CD4-positive, alpha-beta T cell treated with Interleukin-4 for 1 hour (primary cell): ENCODE measurements at places on chromosomes 5 and 9.

- DNase-seq = no peak
Measured at GRCh38 chr5:135344349-135344748, 54.7 kb downstream of the MACROH2A1 start.

DNA sequence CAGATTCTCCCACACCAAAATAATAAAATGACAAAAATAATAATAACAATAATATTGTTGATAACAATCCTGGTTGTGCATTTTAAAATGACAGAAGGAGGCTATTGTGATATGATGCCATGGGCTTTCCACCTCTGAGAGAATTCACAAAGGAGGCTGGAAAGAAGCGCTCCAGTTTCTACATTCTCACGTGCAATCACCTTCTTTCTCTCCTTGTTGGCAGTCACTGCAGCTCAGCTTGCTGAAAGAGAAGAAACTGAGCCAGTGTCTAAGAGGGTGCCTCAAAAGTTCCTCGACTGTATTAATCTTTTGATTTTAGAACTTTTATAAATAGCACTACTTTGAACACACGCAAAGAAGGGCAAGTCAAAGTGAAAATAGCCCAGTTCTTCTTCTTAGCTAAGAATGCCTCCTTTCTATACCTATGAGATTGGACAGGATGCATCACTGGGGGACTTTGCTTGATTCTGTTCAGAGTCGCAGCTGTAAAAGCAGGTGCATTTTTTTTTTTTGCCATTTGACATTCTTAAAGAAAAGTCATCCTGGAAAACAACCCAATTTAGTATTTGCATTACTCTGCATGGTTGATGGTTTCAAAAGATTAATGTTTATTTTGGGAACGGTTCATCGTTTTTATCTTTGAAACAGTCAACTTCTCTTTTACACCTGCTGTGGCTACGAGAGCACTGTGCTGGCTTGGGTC is 12.4 kb upstream of the SUB1 start:
- DNase-seq = no peak

DNA sequence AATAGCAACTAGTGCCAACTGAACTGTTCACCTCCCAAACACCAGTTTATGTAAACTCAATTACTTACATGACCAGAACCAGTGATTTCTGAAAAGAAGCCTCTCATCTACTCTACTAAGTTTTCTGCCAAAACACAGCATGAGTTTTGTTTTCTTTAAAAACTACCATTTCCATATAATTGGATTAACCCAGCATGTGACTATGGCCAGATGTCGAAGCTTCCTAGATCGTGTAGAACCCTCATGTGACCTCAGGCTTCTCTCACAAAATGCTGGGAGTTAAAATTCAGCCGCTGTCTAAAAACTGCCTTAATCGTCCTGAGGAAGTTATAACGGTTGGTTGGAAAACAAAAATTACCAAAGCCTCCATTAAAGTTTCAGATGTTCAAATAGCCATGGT is 303.5 kb downstream of the IRX1 start:
- DNase-seq = no peak

GRCh38 chr5:147857302-147858129 is 21.0 kb upstream of the SCGB3A2 start:
- peak; percentile 37 for DNase-seq

DNA sequence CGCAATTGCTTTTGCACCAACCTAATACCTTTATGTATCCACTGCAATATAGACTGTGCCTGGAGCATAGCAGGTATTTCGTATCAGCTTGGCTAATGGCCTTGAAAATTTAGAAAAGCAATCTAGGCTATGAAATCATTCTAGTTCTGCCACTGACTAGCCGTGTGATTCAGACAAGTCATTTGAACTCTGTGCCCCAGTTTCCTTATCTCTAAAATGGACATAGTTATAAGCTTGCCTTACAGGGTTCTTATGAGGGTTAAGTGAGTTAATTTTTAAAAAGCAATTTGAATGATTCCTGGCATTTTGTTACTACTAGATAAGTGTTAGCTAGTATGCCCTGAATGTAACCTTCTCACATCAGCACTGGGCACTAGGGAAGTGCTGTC is 80.5 kb upstream of the PUM3 start:
- DNase-seq = no peak

GRCh38 chr9:95513711-95514110 is 3.1 kb downstream of the PTCH1 start:
- no peak for DNase-seq

DNA sequence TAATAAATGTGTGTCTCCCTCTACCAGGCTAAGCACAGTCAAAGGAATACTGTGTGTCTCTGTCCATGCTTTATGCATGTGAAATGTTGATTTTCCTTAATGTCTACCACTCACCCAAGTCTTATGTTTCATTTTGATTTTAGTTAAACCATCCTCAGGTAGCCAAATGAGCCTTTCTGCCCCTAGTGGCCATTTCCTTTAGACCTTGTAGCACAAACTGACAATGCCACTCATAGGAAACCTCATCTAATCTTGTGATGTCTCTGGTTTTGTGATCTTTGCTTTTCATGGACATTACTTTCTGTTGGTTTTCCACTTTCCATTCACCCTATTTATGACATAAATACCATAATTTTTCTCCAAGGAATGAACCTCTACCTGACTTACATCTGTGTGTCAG is 820.8 kb downstream of the MAT2B start:
- DNase-seq = no peak

DNA sequence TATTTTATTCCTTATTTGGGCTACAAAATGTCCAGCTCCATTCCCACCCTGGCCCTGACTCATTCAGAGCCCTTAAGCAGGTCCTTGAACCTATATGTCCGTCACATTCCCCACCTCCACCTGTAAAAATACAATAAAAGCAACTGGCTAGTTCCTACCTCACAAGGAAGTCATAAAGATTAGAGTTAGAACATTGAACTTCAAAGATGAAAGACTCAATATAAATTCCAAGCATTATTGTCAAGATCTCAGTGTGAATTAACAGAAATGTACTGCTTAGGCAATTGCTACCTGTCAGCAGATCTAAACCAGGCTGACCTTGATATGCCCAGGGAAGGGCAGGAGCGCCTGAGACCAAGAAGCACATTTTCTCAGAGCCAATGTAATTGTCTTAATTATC is 221.8 kb downstream of the ENC1 start:
- DNase-seq = no peak

GRCh38 chr5:89336111-89336510 is 453.1 kb upstream of the MEF2C start:
- no peak for DNase-seq

DNA sequence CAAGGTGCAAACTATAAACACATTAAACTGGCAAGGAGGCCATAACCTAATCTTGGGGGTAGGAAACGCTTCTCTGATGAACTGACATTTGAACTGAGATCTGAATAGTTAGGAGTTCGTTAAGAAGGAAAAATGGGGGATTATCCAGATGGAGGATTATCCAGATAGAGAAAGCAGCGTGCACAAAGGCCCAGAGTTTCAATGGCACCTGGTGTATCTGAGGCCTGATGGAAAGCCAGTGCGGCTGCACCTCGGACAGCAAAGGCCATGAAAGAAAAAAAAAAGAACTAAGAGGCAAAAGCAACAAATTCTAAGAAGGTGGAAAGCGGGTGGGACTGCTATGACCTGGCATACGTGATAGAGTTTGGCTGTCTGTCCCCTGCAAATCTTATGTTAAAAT is 13.0 kb upstream of the CTNNAL1 start:
- DNase-seq = no peak

GRCh38 chr9:3177936-3178335 is 334.0 kb upstream of the PUM3 start:
- DNase-seq = no peak

DNA sequence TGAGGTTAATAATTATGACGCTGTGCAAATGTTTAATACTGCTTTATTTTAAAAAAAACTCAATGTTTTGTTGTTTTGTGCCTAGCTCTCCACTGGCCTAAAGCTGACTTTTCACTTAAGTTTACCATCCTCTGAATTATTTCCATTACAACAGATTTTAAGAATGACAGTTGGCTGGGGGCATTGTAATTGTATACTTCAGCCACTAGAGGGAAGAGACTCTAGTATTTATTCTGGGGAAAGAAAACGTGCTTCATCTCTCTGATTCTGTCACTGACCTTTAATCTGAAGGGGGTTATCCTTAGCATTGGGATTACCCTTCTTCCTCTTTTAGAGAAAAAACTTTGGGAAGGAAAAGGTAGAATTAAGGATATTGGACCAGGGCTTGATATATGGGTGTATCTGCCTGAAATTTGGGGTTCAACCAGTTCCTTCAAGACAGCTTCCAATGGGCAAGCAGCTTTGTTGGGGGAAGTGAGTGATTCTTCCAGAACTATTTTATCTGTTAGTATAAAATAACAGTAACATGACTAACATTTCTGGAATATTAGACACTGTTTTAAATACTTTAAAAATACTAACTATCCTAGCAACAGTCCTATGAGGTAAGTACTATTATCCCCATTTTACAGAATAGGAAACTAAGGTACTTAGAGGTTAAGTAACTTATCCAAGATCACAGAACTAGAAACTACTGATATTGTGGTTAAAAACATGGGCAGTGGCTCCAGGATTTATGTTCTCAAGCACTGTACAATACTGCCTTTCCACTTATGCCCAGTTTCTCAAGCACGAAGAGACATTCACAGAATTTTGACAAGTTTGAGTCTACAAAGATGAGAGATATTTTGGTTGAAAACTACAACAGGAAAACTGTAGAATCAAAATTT is 208.4 kb downstream of the CD180 start:
- DNase-seq = no peak

DNA sequence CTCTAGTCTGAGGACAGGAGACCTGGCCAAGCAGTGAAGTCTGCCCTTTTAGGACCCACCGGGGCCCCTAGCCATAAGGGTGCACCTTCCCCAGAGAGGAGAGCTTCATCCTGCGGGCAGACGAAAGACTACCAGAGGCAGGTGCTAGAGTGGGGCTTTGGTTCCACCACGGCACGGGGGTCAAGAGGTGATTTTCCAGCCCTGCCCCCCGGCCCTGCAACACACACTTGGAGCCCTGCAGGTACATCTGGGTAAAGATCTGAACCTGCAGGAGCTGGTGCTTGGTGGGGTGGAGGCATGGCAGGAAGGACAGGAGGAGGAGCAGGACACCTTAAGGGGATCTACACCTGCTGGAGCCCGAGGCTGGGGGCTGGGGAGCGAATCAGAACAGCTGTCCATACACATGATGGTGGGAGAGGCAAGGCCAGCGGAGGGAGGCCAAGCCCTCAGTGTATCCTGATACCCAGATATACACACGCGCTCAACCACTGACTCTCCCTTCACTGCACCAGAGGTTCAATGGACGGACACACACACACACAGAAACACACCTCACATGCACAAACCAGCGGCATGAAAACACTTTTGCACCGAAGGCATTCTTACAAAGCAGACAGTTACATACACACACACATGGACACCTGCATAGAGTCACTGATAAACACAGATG is 98.4 kb upstream of the MVB12B start:
- no peak for DNase-seq

DNA sequence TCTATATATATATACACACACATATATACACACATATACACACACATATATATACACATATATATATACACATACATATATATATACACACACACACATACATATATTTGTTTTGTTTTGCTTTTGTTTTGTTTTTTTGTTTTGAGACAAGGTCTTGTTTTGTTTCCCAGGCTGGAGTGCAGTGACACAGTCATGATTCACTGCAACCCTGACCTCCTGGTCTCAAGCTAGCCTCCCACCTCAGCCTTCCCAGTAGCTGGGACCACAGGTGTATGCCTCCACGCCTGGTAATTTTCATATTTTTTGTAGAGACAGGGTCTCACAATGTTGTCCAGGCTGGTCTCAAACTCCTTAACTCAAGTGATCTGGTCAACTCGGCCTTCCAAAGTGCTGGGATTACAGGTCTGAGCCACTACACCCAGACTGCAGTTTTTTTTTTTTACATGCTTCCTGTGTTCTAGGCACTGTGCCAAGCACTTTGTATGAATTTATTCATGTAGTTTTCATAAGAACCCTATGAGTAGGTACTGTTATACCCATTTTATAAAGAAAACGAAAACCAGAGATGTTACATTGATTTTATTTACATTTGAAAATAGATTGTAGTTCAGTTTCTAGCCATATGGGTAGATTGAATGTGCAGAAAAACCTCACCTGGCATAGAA is 120.7 kb downstream of the PBX3 start:
- DNase-seq = no peak

DNA sequence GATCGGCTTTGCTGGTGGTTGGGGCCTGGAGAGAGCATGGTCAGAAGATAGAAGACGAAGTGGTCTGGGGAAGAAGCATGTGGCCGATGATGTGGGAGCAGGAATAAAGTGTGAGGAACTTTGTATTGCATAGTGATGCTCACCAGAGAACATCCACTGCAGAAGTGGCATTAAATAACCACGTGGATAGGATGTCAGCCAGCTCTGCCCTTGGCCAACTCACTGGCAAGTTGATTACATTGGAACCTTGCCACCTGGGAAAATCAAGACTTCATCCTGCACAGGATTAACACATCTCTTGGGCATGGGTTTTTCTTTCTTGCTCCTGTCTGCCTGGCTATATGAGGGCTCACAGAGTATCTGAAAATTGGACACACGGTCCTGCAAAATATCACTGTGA is 217.4 kb downstream of the DMRT2 start:
- DNase-seq = no peak

DNA sequence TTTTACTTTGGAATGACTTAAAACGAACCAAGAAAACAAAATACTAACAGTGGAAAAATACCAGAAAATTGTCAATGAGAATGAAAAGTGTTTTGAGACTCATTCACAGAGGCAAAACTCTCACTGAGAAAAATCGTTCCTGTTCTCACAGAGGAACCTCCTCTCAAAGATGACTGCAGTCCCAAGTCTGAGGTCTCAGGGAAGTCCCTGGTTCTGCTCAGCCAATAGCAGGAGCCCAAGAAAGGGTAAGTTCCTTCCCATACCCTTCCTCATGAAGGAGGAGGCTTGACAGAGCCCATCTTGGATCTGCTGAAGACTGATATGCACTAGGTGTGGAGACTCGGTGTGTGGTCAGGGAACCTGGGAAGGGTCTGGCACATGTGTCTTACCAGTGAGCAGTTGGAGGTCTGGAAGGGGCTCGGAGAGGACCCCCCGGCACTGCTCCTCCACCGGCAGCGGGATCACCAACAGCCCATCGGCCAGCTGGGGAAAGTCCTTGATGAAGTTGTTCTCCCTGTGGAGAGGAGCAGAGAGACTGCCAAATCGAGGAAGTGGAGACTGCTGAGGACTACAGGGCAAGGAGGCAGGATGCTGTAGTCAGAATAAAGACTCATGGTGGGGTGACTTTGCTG is 46.0 kb downstream of the TRIM32 start:
- no peak for DNase-seq

- no peak for DNase-seq
Measured at GRCh38 chr9:6598249-6598725, 47.2 kb downstream of the GLDC start.

- no peak for DNase-seq
Measured at GRCh38 chr5:60445427-60445826, 254.5 kb downstream of the DEPDC1B start.

GRCh38 chr9:86549401-86549811 is 195.2 kb upstream of the TUT7 start:
- no peak for DNase-seq

GRCh38 chr9:92711844-92712243 is 41.9 kb upstream of the IPPK start:
- no peak for DNase-seq
